Activated CD8-positive, alpha-beta memory T cell treated with anti-CD3 and anti-CD28 coated beads for 1 hour (primary cell): ENCODE measurements at places on chromosomes 16 and 17.

DNA sequence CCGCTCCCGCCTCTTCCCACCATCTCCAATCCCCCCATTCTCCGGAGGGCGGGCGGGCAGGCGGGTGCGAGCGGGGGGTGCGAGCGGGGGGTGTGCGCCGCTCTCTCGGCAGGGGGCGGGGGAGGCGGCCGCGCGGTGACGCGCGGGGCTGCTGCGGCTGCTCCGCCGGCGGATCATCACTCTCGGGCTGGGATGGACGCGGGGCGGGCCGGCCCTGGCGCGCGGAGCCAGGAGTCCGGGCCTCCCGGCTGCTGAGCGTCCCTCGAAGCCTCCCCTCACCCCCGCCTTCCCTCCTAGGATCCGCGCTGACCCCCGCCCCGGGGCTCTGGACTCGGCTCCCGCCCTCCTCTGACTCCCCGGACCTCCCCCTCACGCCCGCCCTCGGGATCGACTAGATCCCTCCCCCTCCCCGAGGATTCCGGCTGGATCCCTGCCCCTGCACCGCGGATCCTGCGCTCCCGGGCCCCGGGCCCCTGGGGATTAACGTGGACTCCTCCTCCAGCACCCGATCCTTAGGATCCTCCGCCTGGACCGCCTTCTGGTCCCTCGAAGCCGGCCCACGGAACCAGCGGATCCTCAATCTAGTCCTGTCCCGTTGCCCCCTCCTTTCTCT, 946 bp upstream of the TMEM256 start:
- DNase-seq: peak; percentile 65

GRCh38 chr16:85651629-85652430, 36.9 kb downstream of the GINS2 start:
- DNase-seq: no peak

DNA sequence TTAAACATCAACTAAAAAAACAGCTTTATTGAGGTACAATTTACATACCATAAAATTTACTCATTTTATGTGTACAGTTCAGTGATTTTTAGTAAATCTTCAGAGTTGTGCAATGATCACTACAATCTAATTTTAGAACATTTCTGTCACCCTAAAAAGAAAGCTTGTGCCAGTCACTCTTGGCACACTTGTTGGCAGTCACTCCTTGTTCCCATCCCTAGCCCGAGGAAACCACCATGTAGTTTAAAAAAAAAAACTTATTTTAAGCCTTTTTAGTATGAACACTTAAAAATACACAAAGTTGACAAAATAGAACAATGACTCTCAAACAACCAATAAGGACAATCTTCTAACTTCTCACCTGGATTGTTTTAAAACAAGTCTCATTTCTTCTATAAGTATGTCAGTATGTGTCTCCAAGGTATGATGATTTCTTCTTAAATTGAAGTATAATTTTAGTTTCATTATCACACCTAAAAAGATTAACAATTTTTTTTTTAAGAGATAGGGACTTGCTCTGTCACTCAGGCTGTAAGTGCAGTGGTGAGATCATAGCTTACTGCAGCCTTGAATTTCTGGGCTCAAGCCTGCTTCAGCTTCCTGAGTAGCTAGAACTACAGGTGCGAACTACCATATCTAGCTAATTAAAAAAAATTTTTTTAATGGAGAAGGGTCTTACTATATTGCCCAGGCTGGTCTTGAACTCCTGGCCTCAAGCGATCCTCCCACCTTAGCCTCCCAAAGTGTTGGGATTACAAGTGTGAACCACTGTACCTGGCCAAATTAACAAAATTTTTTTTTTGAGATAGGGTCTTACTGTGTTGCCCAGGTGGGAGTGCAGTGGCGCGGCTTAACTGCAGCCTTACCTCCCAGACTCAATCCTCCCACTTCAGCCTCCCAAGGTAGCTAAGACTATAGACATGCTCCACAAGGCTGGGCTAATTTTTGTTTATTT, 53.2 kb downstream of the PPM1E start:
- no peak for DNase-seq

GRCh38 chr16:24991349-24991748, 23.8 kb downstream of the ARHGAP17 start:
- no peak for DNase-seq

DNA sequence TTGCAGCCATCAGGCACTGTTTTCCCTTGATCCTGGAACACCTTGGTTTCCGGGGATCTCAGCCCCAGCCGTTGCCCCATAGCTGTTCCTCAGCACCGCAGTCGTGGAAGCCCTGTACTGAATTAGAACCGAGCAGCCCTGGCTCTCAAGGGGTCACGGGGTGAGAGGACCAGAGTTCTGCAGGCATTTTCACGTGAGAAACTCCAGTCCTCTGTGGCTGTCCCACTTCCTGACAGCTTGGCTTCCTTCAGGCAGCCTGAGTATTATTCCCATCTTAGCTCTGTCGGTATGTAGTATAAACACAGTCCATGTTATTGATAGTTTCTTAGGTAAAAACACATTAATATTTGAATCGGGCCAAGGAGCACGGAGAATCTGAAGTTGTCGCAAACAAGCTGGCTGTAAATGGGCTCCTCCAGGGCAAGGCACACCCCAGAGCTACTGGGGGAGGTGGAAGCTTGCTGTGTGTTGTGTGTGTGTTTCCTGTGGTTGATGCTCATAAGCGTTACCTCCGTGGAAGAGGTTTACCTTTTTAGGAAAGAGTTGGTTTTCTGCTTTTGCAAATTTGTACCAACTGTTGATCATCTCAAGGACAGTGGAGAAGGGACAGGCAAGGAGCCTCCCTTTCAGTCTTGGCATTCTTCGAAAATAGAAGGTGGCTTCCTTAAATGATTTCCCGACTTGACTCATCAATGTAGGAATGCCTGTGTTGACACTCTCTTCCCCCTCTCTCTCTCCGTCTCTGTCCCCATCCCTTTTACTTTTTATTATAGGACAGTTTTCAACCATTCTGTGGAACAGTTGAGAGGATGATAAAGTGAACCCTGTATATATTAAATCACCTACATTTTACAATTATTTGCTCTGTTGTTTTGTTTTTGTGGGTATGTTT, 208.9 kb upstream of the CHMP6 start:
- no peak for DNase-seq

GRCh38 chr17:82029990-82030469, 1.4 kb upstream of the RAC3 start:
- no peak for DNase-seq
